ENCODE measurements at places on chromosomes 2 and 18.

DNA sequence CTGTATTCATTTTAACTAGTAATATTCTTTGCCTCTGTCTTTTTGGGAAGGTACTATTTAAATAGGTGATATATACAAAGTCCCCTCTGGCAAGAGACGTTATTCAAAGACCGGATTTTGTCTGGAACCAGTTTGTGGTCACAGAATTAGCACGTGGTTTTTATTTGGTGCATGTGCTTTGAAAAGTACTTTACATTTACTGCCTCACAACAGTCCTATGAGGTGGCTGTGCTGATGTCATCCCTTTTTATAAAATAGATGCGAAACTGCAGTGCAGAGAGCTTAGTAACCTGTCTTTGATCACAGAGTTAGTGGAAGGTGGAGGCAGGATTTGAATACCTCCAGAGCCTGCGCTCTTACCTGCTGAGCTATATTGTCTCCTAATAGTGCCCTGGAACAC lies 4.0 kb downstream of the LPIN1 start:
- no peak for DNase-seq

GRCh38 chr2:197209246-197209645 lies 101.3 kb downstream of the ANKRD44 start:
- DNase-seq: no peak

DNA sequence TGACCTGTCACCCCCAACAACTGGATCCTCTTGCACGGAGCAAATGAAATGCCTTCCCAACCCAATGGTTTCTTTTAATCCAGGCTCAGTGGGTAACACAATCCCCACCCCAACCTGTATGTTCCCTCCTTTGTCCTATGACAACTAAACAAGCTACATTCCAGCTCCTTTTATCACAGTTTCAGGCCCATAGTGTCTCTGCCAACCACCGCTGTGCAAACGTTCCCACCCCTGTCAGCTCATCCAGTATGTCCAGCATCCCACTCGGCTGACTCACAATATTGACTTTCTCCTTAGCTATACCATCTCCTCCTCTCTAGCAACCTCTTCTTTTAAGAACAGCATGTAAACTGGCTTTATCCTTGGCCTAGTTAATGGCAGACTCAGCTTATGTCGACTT lies 117.9 kb upstream of the PPP1CB start:
- no peak for DNase-seq

- DNase-seq: no peak
These were observed 25.6 kb downstream of the ZNF407 start for GRCh38 chr18:74623047-74623816.

DNA sequence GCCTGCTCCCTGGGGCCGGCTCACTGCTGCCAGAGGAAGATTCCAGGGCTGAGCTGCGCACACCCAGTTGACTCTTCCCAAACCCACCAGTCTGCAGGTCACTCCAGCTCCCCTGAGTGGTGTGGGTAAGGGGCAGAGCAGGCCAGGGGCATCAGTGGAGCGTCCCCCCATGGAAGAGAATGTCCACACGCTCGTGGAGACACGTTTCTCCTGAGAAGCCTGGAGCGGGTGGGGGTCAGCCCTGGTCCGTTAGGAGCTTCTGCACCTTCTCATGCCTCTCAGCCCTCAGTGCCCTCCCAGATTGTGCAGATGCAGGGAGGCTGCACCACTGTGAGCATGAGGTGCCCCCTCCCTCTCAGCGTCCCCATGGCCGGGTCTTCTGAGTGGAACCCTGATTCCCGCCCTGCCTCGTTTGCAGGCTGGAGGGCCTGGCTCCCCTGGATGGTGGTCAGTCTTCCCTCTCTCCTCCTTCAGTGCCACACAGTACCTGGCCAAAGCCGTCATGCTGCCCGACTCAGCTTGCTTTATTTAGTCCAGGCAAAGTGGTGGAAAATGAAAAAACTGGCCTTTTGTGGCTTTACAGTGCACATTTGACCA lies 37.0 kb downstream of the TWIST2 start:
- DNase-seq: no peak

GRCh38 chr18:80070825-80071224 lies 36.6 kb downstream of the RBFA start:
- no peak for DNase-seq

- no peak for DNase-seq
These were observed 24.0 kb upstream of the LOXHD1 start for GRCh38 chr18:46680784-46681695.

GRCh38 chr2:10863837-10864236 lies 47.9 kb upstream of the KCNF1 start:
- no peak for DNase-seq

- DNase-seq: no peak
These were observed 71.9 kb downstream of the INPP4A start for GRCh38 chr2:98516571-98516970.

GRCh38 chr2:206354129-206354528 lies 79.7 kb downstream of the ZDBF2 start:
- DNase-seq: no peak

DNA sequence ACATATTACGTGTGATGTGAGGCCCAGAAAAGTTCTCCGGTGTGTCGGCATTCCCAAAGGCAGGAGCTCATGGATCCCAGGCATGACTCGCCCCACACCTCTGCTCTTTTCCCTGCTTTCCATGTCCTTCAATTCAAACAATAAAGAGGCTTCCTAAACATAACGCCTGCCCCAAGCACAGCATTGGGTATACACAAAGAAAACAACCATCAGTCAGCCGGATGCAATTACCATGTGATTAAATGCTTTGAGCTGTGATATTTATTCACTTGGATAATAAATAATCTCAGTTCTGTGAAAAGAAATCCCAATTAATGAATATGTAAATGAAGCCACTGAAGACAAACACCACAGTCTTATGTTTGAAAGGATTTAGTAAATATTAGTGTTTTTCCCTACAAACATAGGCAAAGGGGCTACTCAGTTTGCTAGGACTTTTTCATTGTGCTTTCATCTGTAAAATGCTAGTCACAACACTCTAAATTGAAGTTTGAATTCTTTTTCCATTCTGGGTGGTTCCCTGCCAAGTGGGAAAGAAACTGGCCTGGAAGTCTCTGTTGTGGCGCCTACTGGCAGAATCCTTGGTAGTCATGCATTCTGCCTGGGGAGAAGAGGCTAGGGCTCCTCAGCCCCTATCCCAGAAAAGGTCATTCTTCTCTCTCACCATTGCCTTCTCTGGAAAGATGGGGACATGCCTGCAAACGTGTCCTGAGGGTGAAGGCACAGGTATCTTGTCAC lies 144.7 kb downstream of the COL6A3 start:
- no peak for DNase-seq

DNA sequence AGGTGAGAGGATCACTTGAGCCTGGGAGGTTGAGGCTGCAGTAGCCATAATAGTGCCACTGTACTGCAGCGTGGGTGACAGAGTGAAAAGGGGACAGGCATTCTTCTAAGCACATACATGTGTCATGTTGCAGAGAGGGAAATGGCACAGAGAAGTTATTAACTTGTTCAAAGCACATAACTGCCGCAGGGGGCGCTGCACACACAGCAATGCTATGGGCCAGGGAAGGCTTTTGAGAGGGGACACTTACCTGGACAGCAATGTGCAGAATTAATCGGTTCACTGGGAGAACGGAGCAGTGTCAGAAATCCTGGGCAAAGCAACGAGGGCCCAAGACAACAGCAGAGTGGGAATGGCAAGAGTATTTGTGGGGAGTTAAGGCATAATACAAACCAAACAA lies 2.4 kb downstream of the SCYGR8 start:
- no peak for DNase-seq

DNA sequence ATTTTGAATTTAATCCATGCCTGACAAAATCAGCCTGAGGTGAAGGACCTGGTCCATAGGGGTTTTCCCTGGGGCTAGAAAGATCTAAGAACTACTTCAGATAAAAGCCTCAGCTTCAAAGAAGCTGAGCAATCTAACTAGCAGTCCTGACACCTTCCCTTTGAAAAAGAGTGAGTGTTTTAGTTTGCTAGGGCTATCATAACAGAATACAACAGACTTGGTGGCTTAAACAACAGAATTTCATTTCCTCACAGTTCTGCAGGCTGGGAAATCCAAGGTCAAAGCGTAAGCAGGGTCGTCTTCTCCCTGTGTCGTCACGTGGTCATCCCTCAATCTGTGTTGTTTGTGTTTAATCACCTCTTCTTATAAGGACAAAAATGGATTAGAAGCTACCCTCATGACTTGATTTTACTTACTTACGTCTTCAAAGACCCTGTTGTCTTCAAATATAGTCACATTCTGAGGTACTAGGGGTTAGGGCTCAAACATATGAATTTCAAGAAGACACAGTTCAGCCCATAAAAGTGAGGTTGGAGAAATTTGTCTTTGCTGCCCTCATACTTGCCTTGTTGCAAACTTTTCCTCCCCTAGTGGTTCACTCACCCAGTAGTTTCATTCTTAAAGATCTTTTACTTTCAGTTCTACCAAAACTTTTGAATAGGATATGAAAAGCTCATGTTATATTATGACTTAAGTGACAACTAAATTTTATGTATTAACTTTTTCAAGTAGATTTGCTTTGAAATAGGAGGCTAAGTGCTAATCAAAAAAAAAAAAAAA lies 673.8 kb downstream of the ARHGAP15 start:
- DNase-seq: no peak

DNA sequence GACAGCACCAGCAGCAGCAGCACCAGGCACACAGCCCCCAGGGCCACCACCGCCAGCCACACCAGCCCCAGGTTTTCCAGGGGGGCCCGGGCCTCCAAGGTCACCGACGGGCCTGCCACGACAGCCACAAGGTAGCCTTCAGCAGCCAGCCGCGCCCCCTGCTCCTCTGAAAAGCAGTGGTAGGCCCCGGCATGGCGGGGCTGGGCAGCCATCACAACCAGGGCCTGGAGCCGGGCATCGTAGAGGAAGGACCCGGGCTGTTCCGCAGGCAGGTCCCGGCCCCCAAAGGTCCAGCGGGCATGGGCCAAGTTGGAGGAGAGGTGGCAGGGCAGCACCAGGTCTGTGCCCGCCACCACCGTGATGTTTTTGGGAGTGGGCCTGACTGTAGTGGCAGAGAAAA lies 3.3 kb upstream of the ANKRD39 start:
- no peak for DNase-seq

GRCh38 chr18:3266062-3266608 lies 4.2 kb downstream of the MYL12B start:
- DNase-seq: no peak

DNA sequence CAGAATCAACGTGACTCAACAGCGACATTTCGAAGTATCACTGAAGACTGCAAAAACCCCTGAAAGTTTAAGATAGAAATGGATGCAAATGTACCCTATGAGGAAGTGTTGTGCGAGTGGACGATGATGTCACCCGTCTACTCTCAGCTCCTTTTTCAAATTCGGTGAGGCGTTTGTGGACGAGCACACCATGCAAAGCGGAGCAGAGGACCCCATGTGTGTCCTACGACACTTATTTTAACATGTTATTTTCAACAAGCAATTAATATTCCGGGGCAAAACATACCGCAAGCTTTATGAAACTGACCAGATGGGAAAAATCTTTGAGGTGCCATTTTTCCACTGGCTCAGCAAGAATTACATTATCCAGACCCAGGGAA lies 2.0 kb downstream of the PXDN start:
- no peak for DNase-seq

GRCh38 chr18:54843314-54843713 lies 15.0 kb downstream of the RAB27B start:
- DNase-seq: no peak

DNA sequence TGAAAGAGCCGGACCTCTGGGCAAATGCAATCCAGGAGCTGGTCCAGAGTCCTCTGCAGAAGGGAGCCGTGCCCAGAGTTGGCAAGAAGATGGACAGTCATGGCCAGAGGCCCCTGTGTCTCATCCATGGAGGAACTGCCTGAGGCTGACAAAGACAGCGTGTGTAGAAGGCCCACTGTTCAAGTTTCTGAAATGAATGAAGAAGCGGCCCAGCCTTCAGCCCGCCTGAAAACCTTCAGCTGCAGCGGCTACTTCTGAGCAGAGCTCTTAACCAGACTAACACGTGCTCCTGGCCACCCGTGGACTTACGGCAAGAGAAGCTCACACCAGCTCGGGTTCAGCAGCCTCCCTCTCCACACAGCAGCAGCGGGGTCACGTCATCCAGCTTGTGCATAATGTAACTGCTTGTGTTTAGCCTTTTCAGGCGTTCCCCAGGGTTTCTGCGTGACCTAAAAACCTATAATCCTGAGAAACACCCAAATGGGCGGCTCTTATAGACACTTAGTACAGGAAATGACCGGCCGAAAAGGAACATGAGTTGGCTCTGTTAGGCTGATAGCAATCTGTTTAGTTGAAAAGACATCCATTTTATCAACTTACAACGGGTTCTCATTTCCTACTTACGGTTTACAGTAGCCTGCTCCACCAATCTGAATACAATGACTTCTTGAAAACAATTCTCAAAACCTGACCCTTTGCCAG lies at the start of gene FAM124B:
TSS of gene FAM124B (minus strand) at position 467 of the 702 bp plus-strand sequence. CDS start at position 128, 339 bp downstream.
- peak; percentile 37 for DNase-seq

DNA sequence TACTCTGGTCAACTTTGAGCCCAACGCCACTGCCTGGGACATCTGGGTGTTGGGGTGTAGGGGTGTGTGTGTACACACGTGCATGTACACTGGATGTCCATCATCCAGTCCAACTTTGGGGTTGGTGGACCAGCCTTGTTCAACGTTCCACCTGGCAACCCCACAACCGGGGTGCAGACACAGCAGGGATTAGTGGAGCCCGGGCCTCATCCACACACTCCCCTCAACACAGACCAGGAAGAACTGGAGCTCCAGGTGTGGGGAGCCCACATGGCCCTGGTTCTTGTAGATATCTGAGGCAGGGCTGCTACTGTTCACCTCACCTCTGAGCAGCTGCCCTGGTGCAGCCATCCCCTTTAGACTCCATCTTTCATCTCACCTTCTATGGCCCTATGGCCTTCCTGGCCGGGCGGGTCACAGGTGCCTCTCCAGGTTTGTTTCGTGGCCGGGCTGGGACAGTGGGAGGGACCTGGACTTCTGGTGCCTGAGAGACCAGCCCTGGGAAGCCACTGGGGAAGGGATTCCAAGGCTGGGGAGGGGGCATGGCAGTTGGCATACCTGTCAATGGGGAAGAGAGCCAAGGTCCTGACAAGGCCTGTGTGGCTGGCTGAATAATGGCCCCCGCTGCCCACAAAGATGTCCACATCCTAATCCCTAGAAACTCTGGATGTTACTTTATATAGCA lies 7.5 kb downstream of the NEU2 start:
- DNase-seq: no peak

All from hematopoietic multipotent progenitor cell treated with erythropoietin and hydrocortisone succinate and interleukin-3 and kit ligand, for 17 days (in vitro differentiated cells).